ENCODE measurements at places on chromosomes 16 and 17.

DNA sequence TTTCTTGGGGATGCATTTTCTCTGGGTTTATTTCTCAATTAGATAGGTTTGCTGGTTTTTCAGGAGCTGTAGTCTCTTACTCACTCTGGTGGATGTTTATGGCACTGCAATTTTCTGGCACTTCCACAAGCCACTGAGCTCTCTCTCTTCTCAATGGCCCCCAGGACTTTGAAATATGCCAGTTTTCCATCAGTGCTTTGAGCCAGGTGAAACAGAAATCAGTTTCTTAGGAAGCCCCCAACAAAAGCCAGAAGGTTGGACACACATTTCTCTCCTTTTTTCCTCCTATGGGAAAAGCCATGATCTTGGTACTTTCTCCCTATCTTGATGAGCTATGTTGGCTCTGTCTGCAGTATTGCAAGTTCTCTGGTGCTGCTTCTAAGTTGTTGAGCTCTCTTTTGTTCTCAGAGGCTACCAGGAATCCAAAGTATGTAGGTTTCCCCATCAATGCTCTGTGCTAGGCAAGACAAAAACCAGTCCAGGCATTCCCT is 90.7 kb upstream of the SMIM36 start:
- DNase-seq = no peak

DNA sequence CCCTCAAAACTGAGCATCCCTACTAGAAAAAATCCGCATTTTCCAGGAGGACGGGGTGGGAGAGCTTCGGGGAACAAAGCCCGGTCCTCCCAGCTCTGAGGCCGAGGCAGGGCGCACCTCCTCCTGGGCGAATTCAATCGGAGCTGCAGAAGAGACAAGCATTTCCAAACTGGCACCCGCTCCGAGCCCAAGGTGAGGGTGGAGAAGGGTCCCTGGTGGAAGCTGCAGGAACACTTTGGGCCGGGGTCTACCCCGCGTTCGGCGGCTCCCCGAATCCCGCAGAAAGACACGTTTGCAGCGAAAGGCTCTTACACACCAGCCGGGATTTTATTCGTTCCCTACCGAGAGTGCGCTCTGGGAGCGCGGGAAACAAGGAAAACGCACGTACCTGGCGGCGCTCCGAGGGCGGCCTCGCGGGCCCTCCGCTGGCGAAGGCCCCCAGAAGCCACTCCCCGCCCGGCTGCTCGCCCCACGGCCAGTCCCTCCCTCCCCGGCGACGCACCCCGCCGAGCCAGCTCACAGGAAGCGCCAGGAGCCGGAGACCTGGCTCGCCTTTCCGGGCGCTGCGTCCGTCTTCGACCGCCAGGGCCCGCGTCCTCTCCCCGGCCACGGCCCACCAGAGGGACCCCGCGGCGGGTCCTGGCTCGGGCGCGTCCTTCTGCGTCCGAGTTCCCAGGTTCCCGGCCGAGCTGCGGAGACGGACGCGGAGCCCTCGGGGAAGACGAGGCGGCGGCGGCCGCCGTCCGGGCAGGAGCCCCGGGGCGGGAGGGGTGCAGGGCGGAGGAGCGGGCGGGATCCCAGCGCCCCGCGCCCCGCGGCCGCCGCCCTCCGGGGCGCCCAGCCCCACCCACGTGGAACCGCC is 49.8 kb upstream of the BAHCC1 start:
- DNase-seq = no peak

DNA sequence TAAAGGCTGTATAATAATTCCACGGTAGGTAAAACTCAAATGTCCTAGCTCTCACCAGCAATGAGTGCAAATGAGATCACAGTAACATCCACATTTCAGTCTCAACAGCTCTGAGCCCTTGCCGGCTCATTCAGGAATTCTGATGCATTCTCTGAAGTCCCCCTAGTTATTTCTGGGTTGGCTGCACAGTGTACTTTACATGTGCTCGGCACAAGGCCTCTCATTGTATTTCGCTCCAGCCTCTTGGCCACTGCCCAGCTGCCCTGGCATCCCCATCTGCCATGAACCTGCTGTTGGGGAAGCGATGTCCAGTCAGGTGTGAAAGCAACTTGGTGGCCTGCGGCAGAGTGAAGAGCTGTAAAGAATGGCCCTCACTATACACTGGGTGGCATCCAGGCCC is 14.3 kb downstream of the PRCD start:
- DNase-seq = no peak

GRCh38 chr17:50174444-50174843 is 8.6 kb downstream of the SGCA start:
- DNase-seq = no peak

DNA sequence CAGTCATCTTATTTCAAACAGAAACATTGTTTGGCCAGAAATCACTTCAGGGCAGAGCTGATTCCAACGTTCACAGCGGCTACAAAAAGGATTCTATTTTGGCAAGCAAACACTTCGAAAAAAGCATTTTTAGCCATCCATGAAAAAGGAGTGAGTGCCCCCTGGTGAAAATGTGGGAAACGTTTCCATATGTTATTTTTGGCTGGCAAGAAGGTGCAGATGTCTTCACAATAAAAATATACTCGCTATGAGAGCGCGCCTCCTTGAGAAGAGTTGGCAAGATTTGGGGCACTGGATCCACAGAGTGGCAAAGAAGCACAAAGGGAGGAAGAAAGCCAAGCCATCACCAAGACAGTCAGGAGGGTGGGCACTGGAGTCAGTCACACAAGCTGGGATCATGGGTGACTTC is 191.1 kb downstream of the CHD9NB start:
- no peak for DNase-seq

DNA sequence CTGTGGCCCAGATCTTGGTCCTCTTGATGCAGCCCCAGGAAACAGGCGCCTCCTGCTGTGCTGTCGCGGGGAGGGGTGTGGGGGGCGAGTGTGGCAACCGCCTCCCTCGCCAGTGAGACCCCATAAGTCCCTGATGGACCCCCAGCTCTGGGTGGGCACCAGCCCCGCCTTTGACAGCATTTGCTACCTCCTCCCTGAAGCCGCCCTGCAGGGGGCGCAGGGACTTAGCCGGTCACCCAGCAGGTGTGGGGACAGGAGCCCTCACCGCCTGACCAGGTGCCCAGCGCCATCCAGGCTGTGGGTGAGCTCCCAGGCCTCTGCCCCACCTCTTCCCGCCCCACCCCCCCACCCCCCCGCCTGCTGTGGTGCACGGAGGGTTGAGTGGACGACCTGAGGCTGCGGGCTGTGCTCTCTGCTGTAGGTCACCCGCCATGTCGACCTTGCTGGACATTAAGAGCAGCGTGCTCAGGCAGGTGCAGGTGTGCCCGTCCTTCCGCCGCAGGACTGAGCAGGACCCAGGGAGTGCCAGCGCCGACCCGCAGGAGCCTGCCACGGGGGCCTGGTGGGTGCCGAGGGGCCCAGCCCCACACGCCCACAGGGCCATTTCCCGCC is 4.8 kb downstream of the BAIAP3 start:
- DNase-seq = no peak

- no peak for DNase-seq
These were observed 579.1 kb upstream of the RBFOX1 start for GRCh38 chr16:6753553-6753952.

GRCh38 chr17:66423056-66423955 is 120.9 kb downstream of the PRKCA start:
- no peak for DNase-seq
